Transverse colon (tissue), 4 donors: ENCODE measurements at places on chromosomes 12 and 14. TPM values are rescaled to one million over a fixed set of nuclear protein-coding genes. Genes with fewer than 3 reads are reported as not detected.

Gene LBHD2
- not detected for total RNA-seq

Gene SERPINA10
- not detected for total RNA-seq

Gene NEMF
- total RNA-seq, result 129 TPM

Gene TAS2R20
- not detected for total RNA-seq

Gene WIF1
- total RNA-seq, result not detected

Gene GPX2
- total RNA-seq, result 7.9 TPM

Gene GPRC5A
- 127 TPM for total RNA-seq

Gene KCNK13
- total RNA-seq, result 0.14 TPM

Gene SMIM41
- total RNA-seq, result 0.80 TPM

Gene SCYL2
- 75.6 TPM for total RNA-seq

Gene ACRBP
- total RNA-seq, result 2.9 TPM

Gene B4GALNT1
- total RNA-seq, result 2.1 TPM

Gene IRAK3
- 13.8 TPM for total RNA-seq

Gene ALG10B
- 2.5 TPM for total RNA-seq

Gene SLC39A5
- total RNA-seq, result 325 TPM

- DNase-seq, result no peak
- no peaks in the 10 kb centered on the region for H3K27me3 ChIP-seq
- no peak overlapping the region for H3K27ac ChIP-seq
- H3K4me1 ChIP-seq, result peaks cover 10% of the 10 kb centered on the region
- no peaks in the 10 kb centered on the region for H3K36me3 ChIP-seq
- no peak overlapping the region for H3K4me3 ChIP-seq
Observed at GRCh38 chr14:102220031-102220430, 80.3 kb downstream of the WDR20 start.

DNA sequence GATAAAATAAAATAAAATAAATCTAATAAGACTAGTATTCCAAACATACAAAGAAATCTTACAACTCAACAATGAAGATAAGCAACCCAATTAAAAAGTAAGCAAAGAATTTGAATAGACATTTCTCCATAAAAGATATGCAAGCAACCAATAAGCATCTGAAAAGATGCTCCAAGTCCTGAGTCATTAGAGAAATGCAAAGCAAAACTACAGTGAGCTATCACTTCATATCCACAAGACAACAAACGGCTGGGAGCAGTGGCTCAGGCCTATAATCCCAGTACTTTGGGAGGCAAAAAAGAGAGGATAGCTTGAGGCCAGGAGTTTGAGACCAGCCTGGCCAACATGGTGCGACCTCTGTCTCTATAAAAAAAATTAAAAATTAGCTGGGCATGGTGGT, 26.8 kb downstream of the ZFYVE1 start:
- no peak for DNase-seq
- H3K27ac ChIP-seq, result no peak overlapping the region
- no peaks in the 10 kb centered on the region for H3K4me1 ChIP-seq
- no peaks in the 10 kb centered on the region for H3K27me3 ChIP-seq

DNA sequence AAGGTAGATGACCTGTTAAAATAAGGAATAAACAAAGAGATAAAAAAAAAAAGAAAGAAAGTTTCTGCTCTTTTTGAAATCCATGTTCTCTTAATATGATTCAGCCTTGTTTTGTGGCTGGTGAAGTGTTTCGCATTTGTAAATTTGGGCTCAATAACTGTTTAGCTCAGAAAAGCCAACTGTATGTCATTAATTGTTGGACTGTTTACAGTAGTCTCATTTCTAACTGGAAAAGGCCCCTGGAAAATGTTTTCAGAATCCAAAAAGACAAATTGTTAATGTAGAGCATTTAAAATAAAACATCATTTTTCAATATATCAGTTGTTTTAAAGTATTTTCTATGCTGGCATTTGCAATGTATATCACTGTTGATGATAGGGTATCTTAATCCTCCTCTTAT, 47.4 kb upstream of the DYRK2 start:
- no peak overlapping the region for H3K27ac ChIP-seq
- H3K4me3 ChIP-seq, result no peak overlapping the region
- no peaks in the 10 kb centered on the region for H3K4me1 ChIP-seq
- no peak for DNase-seq
- no peaks in the 10 kb centered on the region for H3K36me3 ChIP-seq
- H3K27me3 ChIP-seq, result no peaks in the 10 kb centered on the region

- no peak overlapping the region for H3K4me3 ChIP-seq
- DNase-seq, result no peak
- H3K27me3 ChIP-seq, result no peaks in the 10 kb centered on the region
Observed at GRCh38 chr14:48936362-48936761, 649.8 kb downstream of the RPS29 start.

DNA sequence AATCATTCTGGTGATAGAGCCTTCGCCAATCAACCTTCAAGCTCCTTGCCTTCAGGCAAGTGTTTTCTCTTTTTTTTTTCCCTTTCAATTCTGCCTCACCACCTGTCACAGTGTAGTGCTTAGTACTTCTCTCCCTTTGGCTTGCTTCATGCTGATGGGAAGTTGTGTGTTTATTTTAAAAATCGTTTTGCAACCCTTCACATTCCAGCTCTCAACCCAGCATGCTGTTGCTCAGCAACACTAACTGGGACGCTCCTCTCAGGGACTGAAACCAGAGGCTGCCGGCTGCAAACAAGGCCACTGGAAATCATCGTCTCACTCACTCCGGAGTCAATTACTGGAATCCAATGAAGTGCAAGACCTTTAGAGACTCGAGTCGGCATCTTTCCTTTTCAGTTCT, 342.7 kb downstream of the PRKD1 start:
- H3K27ac ChIP-seq, result peak overlapping the region; percentile 36
- H3K4me1 ChIP-seq, result no peaks in the 10 kb centered on the region
- no peaks in the 10 kb centered on the region for H3K36me3 ChIP-seq
- H3K27me3 ChIP-seq, result no peaks in the 10 kb centered on the region
- DNase-seq, result peak; percentile 8

DNA sequence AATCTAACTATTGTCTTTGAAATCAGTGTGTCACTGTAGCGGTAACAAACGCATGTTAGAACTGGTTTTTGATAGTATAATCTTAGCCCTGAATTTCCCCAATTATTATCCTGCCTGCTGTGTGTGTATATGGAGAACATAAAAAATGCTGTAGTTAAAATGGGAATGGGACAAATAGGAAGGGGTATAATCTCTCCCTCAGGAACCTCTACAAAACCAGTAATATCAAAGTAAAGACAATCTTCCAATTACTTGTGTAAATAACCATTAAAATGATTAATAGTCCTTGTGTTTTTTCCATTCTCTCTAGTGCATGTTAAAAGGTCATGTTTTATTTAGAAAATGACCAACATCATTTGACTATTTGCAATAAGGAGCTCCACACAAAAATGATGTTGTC, 200.1 kb upstream of the TMTC1 start:
- no peak overlapping the region for H3K4me3 ChIP-seq
- DNase-seq, result no peak
- no peaks in the 10 kb centered on the region for H3K27me3 ChIP-seq
- no peaks in the 10 kb centered on the region for H3K4me1 ChIP-seq
- H3K27ac ChIP-seq, result no peak overlapping the region
- H3K36me3 ChIP-seq, result no peaks in the 10 kb centered on the region

DNA sequence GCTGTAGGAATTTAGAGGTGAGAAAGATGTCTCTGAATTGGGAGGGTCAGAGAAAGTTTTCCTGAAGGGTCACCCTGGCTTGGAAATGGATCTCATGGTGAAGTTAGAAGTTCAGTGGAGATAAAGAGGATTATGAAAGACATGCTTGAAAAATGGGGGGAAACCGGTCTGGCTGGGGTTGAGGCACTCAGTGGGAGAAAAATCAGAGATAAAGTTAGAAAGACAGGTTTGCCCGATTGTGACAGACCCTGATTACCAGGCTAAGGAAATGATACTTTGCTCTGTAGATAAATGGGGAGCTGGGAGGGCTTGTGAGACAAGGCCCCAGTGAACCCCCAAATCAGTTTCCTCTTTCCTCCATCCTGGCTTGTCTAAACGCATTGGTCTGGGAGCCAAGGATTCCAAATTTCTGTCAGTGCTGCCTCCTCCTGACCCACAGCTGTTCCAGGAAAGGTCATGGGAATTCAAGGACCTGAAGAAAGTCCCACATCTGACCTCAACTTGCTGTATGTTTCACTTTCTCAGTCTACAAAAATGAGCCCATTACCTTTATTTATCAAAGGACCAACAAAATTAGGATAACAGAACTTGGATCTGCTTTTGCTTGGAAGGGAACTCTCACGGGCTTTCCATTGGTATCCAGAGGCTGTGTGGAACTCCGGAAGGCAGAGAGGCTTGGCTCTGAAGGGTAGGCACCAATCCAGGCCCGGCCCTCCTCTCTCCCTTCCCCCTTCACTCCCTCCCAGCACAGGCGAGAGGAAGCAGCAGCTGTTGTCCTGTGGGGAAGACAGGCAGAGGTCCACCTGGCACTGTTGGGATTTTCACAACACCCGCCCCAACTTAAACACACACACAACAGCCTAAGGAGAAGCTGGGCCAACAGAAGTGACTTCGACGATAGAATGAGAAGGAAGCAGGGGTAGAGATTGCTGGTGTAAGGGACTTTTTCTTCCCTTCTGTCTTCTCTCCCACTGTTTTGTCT, 3.4 kb upstream of the RNASE7 start:
- peak overlapping the region; percentile 82 for H3K27ac ChIP-seq
- DNase-seq, result peak; percentile 87
- H3K4me3 ChIP-seq, result no peak overlapping the region
- H3K36me3 ChIP-seq, result no peaks in the 10 kb centered on the region
- no peaks in the 10 kb centered on the region for H3K27me3 ChIP-seq

GRCh38 chr12:26803552-26803951, 29.4 kb downstream of the ITPR2 start:
- H3K27ac ChIP-seq, result no peak overlapping the region
- no peak overlapping the region for H3K4me3 ChIP-seq
- DNase-seq, result no peak

DNA sequence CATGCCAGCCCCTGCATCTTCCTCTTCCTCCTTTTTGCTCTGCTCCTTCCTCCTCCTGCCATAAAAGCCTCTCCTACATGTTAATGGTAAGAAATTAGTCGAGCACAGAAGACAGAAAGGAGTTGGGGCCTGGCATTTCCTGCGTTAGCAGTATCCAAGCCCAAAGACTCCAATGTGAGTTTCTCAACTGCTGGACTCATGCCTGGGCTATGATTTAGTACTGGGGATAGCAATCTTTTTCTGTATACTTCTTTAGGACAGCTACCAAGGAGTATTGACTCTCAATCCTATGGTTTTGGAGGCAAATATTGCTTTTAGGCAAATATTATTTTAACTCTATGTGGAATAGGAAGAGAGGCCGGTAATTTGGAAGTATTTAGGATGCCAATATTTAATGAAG, 18.0 kb upstream of the SLC38A4 start:
- no peak for DNase-seq
- no peaks in the 10 kb centered on the region for H3K36me3 ChIP-seq
- H3K27me3 ChIP-seq, result no peaks in the 10 kb centered on the region
- no peak overlapping the region for H3K27ac ChIP-seq
- no peak overlapping the region for H3K4me3 ChIP-seq

- no peaks in the 10 kb centered on the region for H3K36me3 ChIP-seq
- no peak overlapping the region for H3K4me3 ChIP-seq
- no peak overlapping the region for H3K27ac ChIP-seq
Observed at GRCh38 chr12:114152066-114152465, 185.9 kb upstream of the RBM19 start.

DNA sequence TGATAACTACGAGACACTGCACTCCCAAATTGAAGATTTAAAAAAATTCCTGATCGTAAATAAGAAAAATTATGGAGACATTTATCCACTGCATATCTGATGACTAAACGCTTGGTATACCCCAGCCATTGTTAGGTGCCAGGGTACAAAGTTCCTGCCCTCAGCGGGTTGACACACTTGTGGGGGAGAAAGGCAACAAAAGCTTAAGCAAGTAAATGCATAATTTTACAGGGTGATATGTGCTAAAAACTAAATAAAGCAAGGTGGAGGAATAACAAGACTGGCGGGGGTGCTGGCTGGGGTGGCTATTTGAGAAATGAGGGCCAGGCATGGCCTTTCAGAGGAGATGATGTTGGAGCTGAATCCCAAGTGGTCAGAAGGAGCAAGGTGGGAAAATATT, 25.0 kb downstream of the BICD1 start:
- H3K27me3 ChIP-seq, result no peaks in the 10 kb centered on the region
- no peaks in the 10 kb centered on the region for H3K36me3 ChIP-seq
- peaks cover 6% of the 10 kb centered on the region for H3K4me1 ChIP-seq
- no peak overlapping the region for H3K4me3 ChIP-seq
- DNase-seq, result no peak
- H3K27ac ChIP-seq, result no peak overlapping the region

GRCh38 chr12:49626836-49627235, 3.5 kb downstream of the PRPF40B start:
- no peak overlapping the region for H3K4me3 ChIP-seq
- peaks cover 2% of the 10 kb centered on the region for H3K4me1 ChIP-seq
- H3K27ac ChIP-seq, result no peak overlapping the region
- no peaks in the 10 kb centered on the region for H3K36me3 ChIP-seq
- H3K27me3 ChIP-seq, result no peaks in the 10 kb centered on the region
- no peak for DNase-seq

GRCh38 chr12:57722716-57723629, 15.6 kb downstream of the AGAP2 start:
- no peak for DNase-seq
- H3K4me3 ChIP-seq, result no peak overlapping the region
- H3K4me1 ChIP-seq, result peaks cover 6% of the 10 kb centered on the region
- peaks cover 12% of the 10 kb centered on the region for H3K27me3 ChIP-seq

GRCh38 chr14:102985665-102986064, 63.2 kb downstream of the AMN start:
- no peak for DNase-seq
- no peaks in the 10 kb centered on the region for H3K4me1 ChIP-seq
- no peaks in the 10 kb centered on the region for H3K27me3 ChIP-seq
- no peak overlapping the region for H3K4me3 ChIP-seq

GRCh38 chr12:27388650-27389049, 56.0 kb downstream of the BMAL2 start:
- no peak for DNase-seq
- no peak overlapping the region for H3K4me3 ChIP-seq
- no peaks in the 10 kb centered on the region for H3K4me1 ChIP-seq

- no peaks in the 10 kb centered on the region for H3K27me3 ChIP-seq
- no peak overlapping the region for H3K4me3 ChIP-seq
- H3K36me3 ChIP-seq, result no peaks in the 10 kb centered on the region
- no peak overlapping the region for H3K27ac ChIP-seq
- no peak for DNase-seq
- no peaks in the 10 kb centered on the region for H3K4me1 ChIP-seq
Observed at GRCh38 chr12:65300679-65301349, 22.3 kb downstream of the MSRB3 start.

GRCh38 chr14:24439830-24440605, 2.6 kb downstream of the SDR39U1 start:
- no peaks in the 10 kb centered on the region for H3K36me3 ChIP-seq
- no peak overlapping the region for H3K27ac ChIP-seq
- no peaks in the 10 kb centered on the region for H3K27me3 ChIP-seq
- no peak for DNase-seq
- H3K4me1 ChIP-seq, result peaks cover 16% of the 10 kb centered on the region

DNA sequence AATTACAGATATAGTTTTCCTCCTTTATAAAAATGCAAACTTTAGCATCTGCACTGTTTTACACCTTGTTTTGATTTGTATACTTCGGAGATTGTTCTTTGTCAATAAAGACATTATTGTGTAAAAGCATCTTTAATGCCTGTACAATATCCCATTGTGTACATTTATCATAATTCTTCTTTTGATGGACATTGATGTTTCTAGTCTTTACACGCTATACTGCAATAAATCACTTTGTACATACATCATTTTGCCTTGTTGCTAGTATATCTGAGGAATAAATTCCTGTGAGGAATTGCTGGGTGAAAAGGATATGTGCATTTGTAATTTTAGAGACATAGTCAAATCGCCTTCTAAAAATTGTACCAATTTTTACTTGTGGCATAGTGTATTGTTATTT, 30.4 kb downstream of the WDR20 start:
- H3K36me3 ChIP-seq, result no peaks in the 10 kb centered on the region
- no peaks in the 10 kb centered on the region for H3K27me3 ChIP-seq
- no peak overlapping the region for H3K4me3 ChIP-seq
- peaks cover under 1% of the 10 kb centered on the region for H3K4me1 ChIP-seq
- no peak overlapping the region for H3K27ac ChIP-seq
- DNase-seq, result no peak
